Lung (tissue), 17 donors: ENCODE measurements at places on chromosomes 1 and 21. TPM values are rescaled to one million over a fixed set of nuclear protein-coding genes. Genes with fewer than 3 reads are reported as not detected.
A peak's percentile ranks its signal among the peaks of the same experiment; 100 is the strongest.

DNA sequence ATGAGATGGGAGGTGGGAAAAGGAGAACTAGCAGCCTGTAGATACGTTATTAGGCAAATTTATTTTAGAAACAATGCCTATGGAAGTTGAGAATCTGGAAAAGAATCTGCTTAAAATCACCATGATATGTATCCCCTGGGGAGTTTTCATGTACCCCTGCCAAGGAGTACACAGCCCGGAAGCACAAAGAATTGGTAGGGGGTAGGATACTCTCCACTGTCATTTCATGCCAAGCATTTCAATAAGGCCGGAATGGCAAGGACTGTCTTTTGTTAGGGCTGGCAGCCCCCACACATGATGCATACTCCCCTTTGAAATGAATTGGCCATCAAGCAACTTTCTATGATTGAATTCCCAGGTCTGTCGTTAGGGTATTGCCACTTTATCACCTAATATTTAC, 111.5 kb upstream of the APP start:
- no peak for DNase-seq
- no peak overlapping the region for H3K27ac ChIP-seq
- no peaks in the 10 kb centered on the region for H3K36me3 ChIP-seq
- no peak overlapping the region for H3K4me3 ChIP-seq
- no peaks in the 10 kb centered on the region for H3K27me3 ChIP-seq

DNA sequence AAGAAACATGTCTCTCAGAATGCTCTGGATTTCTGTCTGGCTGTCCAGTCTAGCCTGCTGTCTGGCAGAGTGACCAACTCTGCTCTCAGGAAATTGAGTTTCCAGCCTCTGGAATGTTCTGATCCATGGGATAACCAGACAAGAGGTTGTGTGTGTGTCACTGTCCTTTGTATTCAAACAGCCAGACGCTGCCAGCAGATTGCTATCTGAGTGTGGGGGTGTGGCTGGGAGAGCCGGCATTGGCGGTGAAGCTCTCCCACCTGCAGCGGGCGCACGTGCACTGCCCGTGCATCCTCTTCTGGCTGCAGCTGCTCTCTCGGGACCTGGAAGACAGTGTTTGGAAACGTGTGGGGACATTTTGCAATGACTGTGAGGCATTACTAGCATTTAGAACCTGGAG, 26.1 kb downstream of the PKP1 start:
- H3K4me1 ChIP-seq: peaks cover 17% of the 10 kb centered on the region
- H3K36me3 ChIP-seq: no peaks in the 10 kb centered on the region
- peak; percentile 61 for DNase-seq

GRCh38 chr1:42956739-42957138, 1.9 kb downstream of the SLC2A1 start:
- H3K36me3 ChIP-seq: no peaks in the 10 kb centered on the region
- H3K4me1 ChIP-seq: no peaks in the 10 kb centered on the region
- no peaks in the 10 kb centered on the region for H3K27me3 ChIP-seq
- no peak for DNase-seq
- no peak overlapping the region for H3K27ac ChIP-seq
- H3K4me3 ChIP-seq: no peak overlapping the region

GRCh38 chr1:3342960-3343359, 111.5 kb upstream of the ARHGEF16 start:
- no peak overlapping the region for H3K27ac ChIP-seq
- H3K4me1 ChIP-seq: no peaks in the 10 kb centered on the region
- no peaks in the 10 kb centered on the region for H3K27me3 ChIP-seq
- no peak for DNase-seq

Gene PTPN7
- 6.9 TPM for total RNA-seq

GRCh38 chr1:175839779-175840669, 96.6 kb upstream of the TNR start:
- H3K4me3 ChIP-seq: no peak overlapping the region
- H3K27ac ChIP-seq: no peak overlapping the region
- no peaks in the 10 kb centered on the region for H3K4me1 ChIP-seq
- DNase-seq: no peak

DNA sequence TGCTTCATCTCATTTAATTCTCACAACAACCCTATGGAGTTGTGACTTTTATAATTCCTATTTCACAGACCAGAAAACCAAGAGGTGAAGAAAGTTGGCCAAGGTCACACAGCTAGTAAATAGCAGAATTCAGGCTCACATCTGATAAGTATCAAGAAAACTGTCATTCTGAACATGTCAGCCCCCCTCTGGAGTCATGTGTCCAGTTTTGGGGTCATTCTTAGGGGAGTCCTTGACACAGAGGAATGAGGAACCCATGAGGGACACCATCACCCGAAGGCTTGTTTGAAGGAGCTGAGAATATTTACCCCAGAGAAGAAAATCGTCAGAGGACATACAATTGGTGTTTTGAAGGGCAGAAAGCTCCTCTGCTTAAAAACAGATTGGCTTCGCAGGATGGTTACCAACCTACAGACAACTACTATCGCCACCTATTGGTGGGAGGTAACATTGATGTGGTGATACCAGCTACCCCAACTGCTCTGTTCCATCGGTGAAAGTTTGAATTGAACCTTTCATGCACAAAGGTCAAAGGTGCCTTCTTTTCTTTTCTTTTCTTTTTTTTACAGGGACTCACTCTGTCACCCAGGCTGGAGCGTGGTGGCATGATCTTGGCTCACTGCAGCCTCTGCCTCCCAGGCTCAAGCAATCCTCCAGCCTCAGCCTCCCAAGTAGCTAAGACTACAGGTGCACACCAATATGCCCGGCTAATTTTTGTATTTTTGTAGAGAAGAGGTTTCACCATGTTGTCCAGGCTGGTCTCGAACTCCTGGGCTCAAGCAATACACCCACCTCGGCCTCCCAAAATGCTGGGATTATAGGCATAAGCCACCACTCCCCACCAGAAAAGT, 31.3 kb downstream of the NCMAP start:
- H3K4me3 ChIP-seq: no peak overlapping the region
- no peaks in the 10 kb centered on the region for H3K36me3 ChIP-seq
- H3K27me3 ChIP-seq: no peaks in the 10 kb centered on the region
- H3K27ac ChIP-seq: no peak overlapping the region

DNA sequence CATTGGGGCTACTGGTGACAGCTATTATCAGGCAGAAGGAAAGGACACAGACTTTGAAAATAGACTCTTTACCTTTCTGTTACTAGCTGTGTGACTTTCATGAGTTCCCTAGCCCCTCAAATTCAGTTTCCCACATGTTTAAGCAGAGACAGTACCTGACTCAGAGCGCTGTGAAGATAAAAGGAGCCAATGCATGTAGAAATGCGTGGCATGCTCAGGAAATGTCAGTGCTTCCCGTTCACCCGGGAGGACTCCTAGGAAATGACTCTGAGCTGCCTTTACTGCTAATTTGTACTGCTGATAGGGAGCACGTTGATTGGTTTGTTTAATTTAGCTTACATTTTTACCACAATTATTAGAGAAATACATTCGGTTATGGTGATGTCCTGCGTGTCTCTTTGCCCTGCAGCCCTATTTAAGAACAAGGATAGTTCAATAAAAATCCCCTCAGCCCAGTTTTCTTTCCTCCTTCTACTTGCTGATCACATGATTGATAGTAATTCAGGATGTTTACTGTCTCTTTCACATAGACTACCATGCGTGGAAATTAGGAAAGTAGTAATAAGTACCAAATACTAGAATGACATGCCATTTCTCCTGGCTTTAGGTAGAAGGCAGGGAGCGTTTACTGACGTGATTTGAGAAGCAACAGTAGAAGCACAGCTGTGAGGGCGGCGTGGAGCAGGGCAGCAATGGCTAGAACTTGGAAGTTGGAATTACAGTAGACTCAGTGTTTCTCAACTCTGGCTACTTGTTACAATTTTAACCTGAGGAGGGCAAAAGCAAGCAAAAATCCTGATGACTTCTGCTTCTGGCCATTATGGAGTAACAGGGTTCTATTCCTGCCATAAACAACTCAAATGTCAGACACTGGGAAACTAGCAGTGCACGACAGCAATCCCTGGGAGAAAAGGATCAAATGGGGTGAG, 15.9 kb downstream of the PDIK1L start:
- H3K36me3 ChIP-seq: no peaks in the 10 kb centered on the region
- no peak overlapping the region for H3K27ac ChIP-seq
- no peak for DNase-seq

Gene FAM78B
- 0.57 TPM for total RNA-seq

- no peak overlapping the region for H3K27ac ChIP-seq
- no peak for DNase-seq
- peaks cover 26% of the 10 kb centered on the region for H3K4me1 ChIP-seq
- H3K36me3 ChIP-seq: peaks cover 28% of the 10 kb centered on the region
These were observed 10.0 kb downstream of the STMN1 start for GRCh38 chr1:25896266-25896665.

DNA sequence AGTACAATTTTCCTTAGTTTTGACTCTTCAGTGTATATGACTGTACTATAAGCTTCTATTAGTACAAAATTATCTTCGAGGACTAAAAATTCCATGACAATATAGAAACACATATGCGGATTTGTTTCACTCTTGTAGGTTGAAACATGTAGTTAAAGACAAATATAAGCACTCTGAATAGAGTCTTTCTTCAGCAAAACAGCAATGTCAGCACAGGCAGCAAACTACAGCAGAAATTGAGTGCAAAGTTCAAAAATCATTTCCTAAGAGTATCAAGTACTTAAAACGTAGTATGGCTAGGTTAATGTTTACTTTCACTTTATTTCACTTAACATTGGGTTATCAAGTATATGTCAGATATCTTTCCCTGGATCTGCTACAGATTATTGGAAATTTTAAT, 106.7 kb downstream of the FAF1 start:
- no peaks in the 10 kb centered on the region for H3K4me1 ChIP-seq
- H3K27ac ChIP-seq: no peak overlapping the region
- no peaks in the 10 kb centered on the region for H3K36me3 ChIP-seq
- H3K4me3 ChIP-seq: no peak overlapping the region
- H3K27me3 ChIP-seq: no peaks in the 10 kb centered on the region
- DNase-seq: no peak

Gene TMEM54
- 22.4 TPM for total RNA-seq

Gene NBPF8
- 17.2 TPM for total RNA-seq

- H3K36me3 ChIP-seq: no peaks in the 10 kb centered on the region
- peaks cover 3% of the 10 kb centered on the region for H3K4me1 ChIP-seq
- no peak overlapping the region for H3K27ac ChIP-seq
- DNase-seq: no peak
- H3K4me3 ChIP-seq: no peak overlapping the region
These were observed 57.9 kb downstream of the AGPAT3 start for GRCh38 chr21:43922949-43923348.

Gene PCAT6
- not detected for total RNA-seq
